ENCODE measurements at places on chromosomes 7 and 10.

DNA sequence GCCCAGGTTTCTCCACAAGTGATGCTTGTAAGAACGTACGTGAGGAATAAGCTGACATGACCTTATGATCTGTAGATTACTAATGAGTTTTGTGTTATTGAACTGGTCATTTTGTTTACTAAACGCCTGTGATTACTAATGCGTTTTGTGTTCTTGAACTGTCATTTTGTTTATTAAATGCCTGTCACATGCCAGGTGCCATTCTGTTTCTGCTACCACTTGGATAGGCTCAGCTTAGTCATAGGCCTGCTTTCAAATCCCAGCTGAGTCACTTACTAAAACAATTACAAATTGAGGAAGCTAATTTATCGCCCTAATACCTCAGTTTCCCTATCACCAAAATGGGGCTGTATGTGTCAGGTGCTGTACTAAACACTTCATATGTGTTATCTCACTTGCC is 4.7 kb upstream of the HGF start:
- DNase-seq: no peak

- no peak for DNase-seq
Observed at GRCh38 chr7:122515404-122515803, 183.5 kb downstream of the RNF133 start.

DNA sequence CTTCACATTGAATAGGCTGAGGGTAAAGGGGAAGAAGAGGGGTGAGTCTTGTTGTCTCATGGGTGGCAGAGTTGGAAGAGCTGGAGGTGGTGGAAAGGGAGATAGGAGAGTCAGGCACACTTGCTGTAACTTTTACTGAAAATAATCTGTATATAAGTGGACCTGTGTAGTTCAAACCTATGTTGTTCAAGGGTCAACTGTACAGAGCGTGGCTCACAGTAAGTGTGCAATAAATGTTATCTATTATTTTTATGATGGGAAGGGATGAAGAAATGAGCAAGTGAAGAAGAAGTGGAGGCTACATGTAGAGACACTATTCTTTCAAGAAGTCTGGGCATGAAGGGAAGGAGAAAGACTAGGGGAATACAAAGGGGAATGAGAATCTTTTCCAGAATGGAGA is 71.5 kb upstream of the FAM133B start:
- DNase-seq: no peak

- peak; percentile 68 for DNase-seq
Observed at GRCh38 chr7:91436655-91437054, 172.4 kb downstream of the FZD1 start.

DNA sequence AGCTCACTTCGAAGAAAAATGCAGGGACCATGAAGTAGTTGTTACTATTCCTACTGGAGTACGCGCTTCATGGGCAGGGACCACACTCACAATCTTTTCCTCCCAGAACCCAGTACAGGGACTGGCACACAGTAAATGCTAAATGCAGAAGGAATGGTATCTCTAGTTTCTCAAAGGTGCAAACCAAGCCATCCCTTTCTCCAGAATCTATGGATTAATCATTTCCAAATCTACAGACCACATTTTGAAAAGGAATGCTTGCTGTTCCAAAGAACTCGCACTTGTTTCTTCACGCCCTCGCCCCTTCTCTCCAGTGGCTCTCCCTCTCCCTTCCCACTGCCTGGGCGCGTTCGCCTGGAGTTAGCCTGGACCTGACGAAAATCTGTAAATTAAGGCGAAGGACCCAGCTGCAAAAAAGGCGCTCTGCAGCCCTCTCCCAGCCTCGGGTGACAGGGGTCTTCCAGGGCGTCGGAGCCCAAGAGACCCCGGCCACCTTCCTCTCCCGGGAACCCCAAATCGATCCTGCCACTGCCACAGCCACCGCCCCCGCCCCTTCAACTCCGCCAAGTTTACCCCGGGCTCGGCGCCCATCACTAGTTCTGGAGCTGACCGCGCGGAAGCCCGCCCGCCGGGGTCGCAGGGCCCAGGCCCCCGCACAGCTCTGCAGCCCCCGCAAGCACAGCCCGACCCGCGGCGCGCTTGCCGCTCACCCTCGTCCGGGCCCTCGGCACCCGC is 527 bp downstream of the PDIA4 start:
- DNase-seq: no peak

DNA sequence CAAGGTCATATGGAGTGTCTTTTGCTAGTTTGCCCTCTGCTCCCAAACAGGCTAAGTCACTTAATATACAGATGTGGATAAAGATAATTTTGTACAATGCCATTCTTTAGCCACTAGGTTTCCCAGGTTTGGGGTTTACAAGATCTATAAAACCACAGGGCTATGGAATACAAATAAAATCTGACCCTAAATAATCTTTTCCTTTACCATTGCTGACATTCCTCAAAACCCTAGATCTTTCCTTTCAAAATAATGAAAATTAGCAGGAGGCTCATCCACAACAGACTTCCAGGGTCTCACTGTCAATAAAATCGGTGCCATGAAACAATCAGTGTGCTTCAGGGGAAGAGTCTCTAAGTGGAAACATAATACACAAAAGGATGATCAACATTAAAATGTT is 148.4 kb downstream of the CPEB3 start:
- no peak for DNase-seq

DNA sequence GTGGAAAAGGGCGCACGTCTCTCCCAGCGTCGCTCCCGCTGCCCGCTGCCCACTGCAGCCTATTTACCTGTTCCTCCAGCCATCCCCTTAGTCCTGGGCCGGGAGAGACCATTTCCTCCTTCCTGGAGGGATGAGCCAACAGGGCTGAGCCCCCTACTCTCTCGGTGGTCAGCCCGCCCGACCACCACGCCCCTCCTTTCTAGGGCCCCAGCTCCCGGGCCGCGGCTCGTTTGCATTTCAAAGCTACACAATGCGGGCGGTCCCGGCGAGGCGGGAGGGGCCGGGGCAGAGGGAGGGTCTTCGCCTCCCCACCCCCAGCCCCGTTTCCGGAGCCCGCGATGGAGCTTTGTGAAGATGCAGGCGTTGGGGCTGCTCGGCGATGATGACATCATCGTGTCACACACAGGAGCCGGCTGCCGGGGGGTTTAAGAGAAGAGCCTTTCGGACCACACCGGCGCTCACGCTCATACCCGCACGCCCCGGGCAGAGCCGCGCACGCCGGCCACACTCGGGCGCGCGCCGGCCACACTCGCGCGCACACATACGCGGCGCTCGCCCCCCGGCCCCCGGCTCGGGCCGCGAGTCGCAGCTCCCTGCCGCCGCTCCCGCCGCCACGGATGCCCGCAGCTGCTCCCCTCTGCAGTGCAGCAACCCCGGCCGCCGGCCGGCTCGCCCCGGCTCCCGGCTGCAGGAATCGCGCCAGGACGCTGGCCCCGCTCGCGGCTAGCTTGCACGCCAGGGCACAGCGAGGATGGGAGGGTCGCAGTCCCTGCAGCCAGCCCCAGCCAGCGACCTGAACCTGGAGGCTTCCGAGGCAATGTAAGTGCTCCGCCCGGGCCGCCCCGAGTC is 107.7 kb upstream of the BTBD16 start:
- peak; percentile 71 for DNase-seq

DNA sequence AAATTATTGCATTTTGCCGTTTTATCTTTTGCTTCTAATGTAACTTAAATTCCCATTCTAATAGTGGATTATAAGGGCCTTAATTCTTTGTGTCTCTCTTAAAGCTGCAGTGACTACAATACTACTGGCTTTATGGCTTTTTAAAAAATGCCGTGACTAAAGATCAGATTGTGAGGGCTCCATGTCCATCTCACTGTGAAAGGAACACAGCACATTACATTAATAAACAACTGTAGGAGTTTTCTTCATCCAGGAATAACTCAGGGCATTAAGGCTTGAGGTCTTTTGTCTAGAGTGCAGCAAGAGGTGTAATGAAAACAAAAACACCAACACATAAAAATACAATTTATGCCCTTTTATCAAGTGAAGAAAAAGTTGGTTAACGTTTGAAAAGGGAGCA is 205.3 kb downstream of the SKAP2 start:
- DNase-seq: peak; percentile 38

DNA sequence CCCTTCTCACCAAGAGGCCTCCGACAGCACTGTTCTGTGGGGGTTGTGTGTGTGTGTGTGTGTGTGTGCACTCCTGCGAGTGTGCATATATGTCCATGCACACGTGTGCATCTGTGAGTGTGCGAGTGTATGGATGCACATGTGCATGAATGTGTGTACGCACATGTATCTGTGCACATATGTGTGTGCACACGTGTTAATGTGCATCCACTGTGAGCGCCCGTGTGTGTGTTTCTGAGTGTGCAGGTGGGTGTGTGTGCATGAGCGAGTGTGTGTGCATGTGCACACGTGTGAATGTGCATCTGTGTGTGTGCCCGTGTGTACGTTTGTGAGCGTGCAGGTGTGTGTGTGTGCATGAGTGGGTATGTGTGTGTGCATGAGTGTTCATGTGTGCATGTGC is 48.5 kb upstream of the FOXL3 start:
- no peak for DNase-seq

Measured in NCI-H1092 (cell line).